Activated CD4-positive, alpha-beta T cell treated with anti-CD3 and anti-CD28 coated beads, Interleukin-2, Interleukin-4, amounts not matched to agents 100 ng/mL and 50 ng/mL, durations not matched to agents 16 hours and 8 hours (primary cell): ENCODE measurements at places on chromosomes 5 and 9.

GRCh38 chr9:132474253-132474652 is 64.2 kb downstream of the CFAP77 start:
- no peak for DNase-seq

DNA sequence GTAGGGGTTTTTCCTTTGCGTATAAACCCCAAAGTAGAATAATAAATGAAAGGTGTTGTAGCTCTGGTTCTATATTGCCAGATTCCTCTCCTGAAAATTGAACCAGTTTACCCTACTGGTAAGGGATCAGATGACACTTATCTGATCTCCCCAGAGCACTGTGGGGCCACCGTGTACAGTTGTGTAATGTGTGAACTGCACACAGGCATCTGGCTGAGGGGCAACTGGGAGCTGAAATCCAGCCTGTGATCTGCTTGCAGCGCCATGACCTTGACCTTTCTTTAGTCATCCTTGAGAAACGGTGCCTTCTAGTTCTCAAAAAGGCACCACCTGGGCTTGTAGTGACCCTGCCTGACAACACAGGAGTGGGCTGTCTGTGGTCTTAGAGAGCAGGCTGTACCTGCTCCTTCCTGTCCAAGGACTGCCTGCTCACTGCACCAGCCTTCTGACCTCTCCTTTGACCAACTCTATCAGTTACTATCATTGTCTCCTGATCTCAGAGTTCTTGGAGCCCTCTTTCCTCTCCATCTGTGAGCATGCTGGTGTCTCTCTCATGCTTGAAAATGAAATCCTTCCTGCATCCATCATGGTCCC is 40.2 kb downstream of the PDE6A start:
- DNase-seq = no peak

DNA sequence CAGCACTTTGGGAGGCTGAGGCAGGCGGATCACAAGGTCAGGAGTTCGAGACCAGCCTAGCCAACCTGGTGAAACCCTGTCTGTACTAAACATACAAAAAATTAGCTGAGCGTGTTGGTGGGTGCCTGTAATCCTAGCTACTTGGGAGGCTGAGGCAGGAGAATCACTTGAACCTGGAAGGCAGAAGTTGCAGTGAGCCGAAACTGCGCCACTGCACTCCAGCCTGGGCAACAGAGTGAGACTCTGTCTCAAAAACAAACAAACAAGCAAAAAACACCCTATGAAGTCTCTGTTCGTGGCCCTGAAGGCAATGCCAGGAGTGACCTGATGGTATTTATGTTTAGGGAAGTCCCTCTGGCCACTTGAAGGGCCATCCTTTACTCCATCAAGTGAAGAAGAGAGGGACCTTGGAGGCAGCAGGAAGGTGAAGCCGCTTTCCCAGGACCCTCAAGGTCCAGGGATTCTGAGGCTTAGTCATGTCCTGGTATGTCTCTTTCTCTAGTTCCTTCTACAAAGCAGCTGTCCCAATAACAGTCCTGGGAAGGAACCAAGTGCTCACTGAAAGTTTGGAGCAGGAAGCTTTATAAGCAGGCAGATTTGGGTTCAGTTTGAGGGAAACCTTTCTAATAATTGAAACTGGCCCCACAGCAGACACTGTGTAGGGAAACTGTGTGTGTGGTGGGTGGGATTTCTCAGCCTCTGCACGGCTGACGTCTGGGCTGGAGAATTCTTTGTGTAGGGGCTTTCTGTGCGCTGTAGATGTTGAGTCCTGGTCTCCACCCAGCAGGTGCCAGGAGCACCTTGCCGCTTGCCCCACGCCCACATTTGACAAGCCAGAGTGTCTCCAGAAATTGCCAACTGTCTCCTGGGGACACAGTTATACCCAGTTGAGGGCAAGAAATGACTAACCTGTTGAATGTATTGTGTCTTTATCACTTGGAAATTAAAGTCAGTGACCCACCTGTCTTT is 12.5 kb downstream of the PHF2 start:
- no peak for DNase-seq

- no peak for DNase-seq
Measured at GRCh38 chr9:70607926-70608325, 193.5 kb upstream of the KLF9 start.

DNA sequence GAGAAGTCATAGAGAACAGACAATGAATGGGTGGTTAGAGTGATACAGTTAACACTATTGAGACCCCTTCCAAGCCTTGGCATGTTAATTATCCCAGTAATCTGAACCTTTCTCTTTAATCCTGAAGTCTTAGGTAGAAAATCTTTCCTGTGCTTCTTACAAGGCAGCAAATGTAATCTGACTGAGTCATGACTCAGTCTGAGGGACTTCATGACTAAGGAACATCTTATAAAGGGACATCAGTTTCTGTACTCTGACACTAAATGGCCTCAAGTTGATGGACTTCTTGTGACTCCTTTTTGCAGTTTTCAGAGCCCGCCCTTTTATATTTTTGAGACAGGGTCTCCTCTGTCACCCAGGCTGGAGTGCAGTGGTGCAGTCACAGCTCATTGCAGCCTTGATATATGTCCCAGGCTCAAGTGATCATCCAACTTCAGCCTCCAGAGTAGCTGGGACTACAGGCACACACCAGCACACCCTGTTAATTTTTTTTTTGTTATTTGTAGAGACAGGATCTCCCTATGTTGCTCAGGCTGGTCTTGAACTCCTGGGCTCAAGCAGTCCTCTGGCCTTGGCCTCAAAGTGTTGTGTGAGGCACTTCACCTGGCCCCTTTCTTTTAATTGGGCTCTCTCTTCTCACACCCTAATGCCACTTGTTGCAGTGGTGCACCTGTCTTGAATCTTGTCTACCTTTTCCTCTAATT is 9.5 kb downstream of the EXOSC3 start:
- no peak for DNase-seq

DNA sequence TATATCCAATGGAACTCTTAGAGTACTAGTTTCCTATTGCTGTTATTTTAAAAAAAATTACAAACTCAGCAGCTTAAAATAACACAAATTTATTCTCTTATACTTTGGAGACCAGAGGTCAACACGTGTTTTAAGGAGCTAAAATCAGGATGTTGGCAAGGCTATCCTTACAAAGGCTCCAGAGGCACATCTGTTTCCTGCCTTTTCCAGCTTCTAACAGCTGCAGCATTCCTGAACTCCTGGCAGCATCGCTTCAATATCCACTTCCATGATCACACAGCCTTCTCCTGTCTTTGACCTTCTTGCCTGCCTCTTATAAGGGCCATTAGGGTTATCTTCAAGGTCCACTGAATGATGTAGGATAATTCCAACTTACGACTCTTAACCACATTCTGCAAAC is 92.2 kb upstream of the CCNG1 start:
- DNase-seq = no peak

GRCh38 chr5:133930813-133931090 is 37.7 kb downstream of the C5orf15 start:
- DNase-seq = no peak

- DNase-seq = peak; percentile 51
Measured at GRCh38 chr5:169702693-169703481, 65.8 kb downstream of the DOCK2 start.

DNA sequence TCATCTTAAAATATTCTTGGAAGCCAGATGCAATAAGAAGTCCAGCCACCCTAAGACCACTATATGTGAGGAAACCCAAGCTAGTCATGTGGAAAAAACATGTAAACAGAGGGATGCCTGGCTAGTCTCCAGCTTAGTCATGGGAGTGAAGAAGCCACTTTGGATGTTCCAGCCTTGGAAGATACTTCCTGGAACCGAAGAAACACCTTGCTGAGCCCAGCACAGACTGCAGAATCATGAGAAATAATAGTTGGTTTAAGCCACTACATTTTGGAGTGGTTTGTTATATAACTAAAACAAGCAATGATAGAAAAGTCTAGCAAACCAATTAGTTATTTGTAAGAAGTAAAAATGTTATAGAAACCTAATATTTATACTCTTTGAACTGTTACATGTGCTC is 12.6 kb downstream of the DHX29 start:
- DNase-seq = no peak

DNA sequence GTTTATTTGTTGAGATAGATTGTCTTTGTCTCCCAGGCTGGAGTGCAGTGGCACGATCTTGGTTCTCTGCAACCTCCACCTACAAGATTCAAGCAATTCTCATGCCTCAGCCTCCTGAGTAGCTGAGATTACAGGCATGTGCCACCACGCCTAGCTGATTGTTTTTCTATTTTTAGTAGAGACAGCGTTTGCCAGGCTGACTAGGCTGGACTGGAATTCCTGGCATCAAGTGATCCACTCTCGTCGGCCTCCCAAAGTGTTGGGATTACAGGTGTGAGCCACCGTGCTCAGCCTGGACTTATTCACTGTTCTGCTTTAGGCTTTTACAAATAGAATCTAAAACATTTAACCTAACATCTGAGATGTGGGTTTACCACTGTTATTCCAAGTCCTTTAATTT is 91.3 kb downstream of the COMMD10 start:
- no peak for DNase-seq

DNA sequence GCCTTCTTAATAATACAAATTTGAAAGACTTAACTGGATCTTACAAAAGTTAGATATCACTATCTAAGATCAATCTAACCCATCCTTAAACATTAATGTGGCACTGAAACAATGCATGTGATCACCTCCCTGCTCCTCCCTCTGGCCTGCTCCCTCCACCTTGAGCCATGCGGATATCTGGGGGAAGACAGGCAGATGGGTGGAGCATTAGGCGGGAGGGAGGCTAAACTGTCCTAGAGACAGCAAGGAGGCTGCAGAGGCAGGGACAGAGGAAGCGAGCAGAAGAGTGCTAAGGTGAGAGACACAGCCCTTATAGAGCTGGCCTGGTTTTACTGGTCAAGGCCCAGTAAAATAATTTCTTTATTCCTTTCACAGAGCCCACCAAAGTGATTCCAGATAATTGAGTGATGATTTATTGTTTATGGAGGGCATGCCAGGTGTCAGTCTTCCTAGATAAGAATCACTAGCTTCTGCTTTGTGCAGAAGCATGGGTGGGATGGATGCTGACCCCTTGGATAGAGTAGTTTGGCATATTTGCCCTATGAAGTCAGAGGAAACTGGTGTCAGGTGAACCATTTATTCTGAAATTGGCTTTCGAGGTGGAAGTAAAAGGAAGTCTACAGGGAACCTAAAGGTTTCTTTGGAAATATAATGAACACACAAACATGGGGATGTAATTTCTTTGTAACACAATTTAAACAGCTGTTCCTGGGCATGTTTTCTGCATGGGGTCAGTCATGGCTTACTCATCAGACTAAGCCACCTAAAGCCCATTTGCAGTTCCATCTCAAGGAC is 188.3 kb downstream of the GNAQ start:
- no peak for DNase-seq

GRCh38 chr5:114097570-114097969 is 264.3 kb upstream of the KCNN2 start:
- no peak for DNase-seq

GRCh38 chr5:136086783-136087566 is 45.7 kb upstream of the SMAD5 start:
- no peak for DNase-seq

GRCh38 chr5:100838048-100838473 is 65.0 kb downstream of the ST8SIA4 start:
- DNase-seq = no peak

DNA sequence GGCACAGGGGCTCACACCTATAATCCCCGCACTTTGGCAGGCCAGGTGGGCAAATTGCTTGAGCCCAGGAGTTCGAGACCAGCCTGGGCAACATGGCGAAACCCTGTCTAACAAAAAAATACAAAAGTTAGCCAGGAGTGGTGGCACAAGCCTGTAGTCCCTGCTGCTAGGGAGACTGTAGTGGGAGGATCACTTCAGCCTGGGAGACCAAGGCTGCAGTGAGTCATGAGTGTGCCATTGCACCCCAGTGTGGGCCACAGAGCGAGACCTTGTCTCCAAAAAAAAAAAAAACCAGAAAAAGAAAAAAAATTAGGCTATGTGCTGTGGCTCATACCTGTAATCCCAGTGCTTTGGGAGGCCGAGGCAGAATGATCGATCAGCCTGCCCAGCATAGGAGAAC is 58.5 kb upstream of the EIF4EBP3 start:
- no peak for DNase-seq

GRCh38 chr5:176181271-176181855 is 56.9 kb upstream of the SIMC1 start:
- DNase-seq = no peak

DNA sequence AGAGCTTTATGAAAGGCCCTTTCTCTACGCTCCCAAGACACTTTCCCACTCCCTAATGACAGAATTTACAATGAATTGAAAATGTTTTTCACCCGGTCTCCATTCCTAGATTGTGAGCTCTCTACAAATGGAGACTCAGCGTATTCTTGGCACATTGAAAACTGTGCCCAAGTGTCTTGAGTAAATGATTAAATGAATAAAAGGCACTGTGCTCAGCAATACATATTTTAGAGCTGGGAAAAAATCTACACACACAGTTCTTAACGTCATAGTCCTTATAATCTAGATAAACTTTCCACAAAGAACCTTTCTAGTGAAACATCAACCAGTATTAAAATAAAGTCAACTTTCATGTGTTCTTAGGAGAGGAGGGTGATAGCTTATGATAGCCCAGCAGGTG is 634.0 kb downstream of the RAB3C start:
- no peak for DNase-seq

DNA sequence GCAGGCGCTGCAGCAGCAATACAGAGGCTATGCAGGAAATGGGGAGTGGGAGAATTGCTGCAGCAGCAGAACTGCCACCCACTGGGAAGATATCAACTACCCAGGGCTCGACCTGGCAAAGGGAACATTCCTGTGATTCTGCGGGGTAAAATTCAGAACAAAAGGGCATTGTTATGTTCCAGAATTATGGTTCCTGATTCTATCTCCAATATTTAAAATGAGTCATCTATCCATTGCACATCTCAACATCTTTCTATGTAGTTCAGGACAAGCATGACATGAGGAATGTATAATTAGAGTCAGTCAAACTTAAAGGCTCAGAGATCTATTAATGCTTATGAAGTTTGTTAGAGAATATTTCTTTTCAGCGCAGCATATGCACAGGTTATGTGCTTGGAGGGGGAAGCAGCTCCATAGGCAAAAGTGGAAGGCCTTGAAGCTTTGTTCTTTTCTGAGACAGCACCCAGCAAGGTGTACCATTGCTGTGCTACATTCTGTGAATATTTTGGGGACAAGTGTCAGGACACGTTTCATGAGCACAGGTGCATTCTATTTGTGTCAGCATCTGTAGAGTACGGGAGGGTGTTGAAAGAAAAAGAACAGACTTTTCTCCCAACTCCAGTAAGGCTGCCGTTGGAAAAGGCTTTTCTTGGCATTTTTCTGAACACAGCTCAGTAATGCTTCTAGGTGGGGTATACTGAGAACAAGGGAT is 395.6 kb upstream of the MPDZ start:
- no peak for DNase-seq

- DNase-seq = no peak
Measured at GRCh38 chr9:93308158-93308602, 124.2 kb downstream of the WNK2 start.

GRCh38 chr9:134463280-134463679 is 137.0 kb downstream of the RXRA start:
- DNase-seq = no peak

GRCh38 chr5:16884595-16884994 is 51.5 kb downstream of the MYO10 start:
- no peak for DNase-seq

- DNase-seq = peak; percentile 32
Measured at GRCh38 chr9:4197548-4197947, 102.3 kb downstream of the GLIS3 start.
